Stimulated activated CD8-positive, alpha-beta memory T cell treated with anti-CD3 and anti-CD28 coated beads, Interleukin-4, amount 100 ng/mL, for 1 hour (primary cell): ENCODE measurements at places on chromosomes 12 and 14.

DNA sequence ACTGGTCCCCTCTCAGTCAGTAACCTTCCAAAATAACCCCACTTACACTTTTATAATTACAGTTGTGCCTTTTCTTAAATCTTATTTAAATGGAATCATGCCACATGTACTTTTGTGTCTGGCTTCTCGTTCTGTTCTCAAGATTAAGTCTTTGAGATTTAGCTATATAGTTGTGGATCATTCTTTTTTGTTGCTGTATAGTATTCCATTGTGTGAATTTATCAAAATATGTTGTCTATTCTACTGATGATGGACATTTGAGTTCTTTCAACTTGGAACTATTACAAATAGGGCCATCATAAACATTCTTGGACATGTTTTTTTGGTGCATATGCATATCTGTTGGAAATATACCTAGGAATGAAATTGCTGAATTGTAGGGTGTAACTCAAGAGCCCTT is 9.0 kb downstream of the OAS3 start:
- no peak for DNase-seq

- no peak for DNase-seq
Measured at GRCh38 chr14:45089813-45090212, 5.9 kb downstream of the PRPF39 start.

DNA sequence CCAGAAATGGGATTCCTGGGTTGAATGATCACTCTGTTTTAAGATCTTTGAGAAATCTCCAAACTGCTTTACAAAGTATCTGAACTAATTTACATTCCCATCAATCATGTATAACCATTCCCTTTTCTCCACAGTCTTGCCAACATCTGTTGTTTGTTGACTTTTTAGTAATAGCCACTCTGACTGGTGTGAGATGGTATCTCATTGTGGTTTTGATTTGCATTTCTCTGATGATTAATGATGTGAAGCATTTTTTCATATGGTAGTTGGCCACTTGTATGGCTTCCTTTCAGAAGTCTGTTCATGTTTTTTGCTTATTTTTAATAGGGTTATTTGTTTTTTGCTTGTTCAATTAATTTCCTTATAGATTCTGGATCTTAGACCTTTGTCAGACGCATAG is 211.8 kb upstream of the AVPR1A start:
- no peak for DNase-seq

GRCh38 chr12:104201238-104202001 is 14.2 kb upstream of the TXNRD1 start:
- peak; percentile 5 for DNase-seq

DNA sequence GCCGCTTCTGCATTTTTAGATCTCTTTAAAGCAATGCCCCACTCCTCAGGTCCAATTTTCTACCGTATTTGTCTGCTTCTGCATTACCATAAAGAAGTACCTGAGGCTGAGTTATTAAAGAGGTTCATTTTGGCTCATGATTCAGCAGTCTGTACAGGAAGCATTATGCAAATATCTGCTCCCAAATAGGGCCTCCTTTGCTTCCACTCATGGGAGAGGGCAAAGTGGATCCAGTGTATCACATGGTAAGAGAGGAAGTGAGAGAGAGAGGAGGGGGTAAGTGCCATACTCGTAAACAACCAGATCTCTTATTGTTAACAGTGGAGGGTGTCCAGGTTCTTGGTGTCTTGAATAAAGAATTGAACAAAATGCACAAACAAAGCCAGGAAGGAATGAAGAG is 316.1 kb upstream of the SEL1L start:
- no peak for DNase-seq

DNA sequence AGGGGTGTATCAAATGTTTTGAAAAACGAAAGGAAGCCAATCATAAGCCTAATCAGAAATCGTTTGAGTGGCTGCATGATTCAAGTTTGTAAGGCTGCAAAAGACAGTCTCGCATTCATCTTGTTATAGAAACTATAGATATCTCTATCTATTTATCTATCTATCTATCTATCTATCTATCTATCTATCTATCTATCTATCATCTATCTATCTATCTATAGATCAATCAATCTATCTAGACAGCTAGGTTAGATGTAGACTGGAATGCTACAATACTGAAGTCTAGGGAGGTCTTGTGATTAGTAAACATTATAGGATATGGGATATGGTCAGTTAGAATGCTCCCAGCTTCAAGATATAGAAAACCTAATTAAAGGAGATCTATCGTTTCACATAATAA is 52.2 kb upstream of the BTG1 start:
- no peak for DNase-seq

GRCh38 chr14:104351849-104352492 is 213.6 kb downstream of the KIF26A start:
- DNase-seq = no peak

GRCh38 chr14:54672688-54673087 is 105.8 kb downstream of the SAMD4A start:
- no peak for DNase-seq

GRCh38 chr12:11055306-11055705 is 6.8 kb downstream of the TAS2R46 start:
- no peak for DNase-seq

GRCh38 chr12:65106948-65107347 is 14.2 kb downstream of the WIF1 start:
- DNase-seq = no peak

DNA sequence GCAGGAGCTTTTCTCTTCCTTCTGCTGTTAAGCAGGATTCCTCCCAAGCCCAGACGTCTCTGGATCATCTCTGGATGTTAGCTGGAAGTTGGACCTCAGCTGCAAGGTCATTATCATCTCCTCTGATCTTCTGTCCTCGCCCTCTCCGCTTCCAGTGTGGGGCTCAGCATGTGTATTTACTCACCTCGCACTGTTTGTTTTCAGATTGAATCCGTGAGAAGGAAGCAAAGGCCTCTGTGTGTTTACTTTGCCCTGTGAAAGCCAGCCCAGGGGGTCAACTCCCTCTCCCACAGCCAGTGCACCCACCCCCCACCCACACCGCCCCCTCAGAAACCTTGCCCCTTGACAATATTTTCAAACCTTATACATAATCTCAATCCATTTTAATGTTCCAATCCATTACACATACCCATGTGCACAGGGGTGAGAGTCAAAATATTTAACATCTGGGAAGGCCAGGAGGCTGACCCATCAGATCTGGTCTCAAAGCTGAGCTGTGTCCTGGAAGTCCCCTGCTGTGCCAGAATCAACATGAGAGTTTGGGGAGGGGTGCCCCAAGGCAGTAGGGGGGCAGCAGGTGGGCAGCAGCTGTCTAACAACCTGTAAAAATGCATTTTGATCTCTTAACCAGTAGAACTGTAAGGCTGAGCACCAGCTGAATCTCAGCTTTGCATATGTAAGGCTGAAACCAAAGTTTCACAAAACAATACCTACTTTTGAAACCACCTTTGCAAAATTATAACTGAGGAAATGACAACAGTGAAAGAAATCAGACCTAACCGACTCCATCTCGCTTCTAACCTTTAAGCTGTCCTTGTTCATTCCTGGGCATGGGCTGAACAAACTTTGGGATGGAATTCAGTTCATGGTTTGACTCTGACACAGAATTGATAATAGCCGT is 157.9 kb downstream of the ZNF664 start:
- no peak for DNase-seq

- DNase-seq = no peak
Measured at GRCh38 chr12:87317302-87317701, 711.9 kb downstream of the C12orf50 start.

DNA sequence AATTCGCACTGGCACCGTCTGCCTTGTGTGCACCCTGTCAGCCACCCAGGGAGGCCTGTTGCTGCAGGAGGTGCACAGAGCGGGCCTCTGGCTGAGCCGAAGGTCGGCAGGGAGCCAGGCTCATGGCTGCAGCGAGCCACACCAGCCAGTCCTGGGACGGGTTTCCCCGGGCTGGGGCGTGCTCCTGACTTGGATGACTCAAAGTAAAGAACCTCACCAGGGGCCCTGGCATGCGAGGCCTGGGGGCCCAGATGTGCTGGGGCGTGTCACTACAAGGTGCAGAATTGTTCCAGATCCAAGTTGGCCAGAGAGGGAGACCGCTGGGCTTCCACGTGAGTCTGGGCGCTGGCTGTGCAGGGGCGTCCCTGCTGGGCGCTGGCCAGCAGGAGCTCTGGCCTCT is 34.5 kb downstream of the FBRSL1 start:
- DNase-seq = no peak

- no peak for DNase-seq
Measured at GRCh38 chr14:105204931-105205672, 24.0 kb upstream of the NUDT14 start.

DNA sequence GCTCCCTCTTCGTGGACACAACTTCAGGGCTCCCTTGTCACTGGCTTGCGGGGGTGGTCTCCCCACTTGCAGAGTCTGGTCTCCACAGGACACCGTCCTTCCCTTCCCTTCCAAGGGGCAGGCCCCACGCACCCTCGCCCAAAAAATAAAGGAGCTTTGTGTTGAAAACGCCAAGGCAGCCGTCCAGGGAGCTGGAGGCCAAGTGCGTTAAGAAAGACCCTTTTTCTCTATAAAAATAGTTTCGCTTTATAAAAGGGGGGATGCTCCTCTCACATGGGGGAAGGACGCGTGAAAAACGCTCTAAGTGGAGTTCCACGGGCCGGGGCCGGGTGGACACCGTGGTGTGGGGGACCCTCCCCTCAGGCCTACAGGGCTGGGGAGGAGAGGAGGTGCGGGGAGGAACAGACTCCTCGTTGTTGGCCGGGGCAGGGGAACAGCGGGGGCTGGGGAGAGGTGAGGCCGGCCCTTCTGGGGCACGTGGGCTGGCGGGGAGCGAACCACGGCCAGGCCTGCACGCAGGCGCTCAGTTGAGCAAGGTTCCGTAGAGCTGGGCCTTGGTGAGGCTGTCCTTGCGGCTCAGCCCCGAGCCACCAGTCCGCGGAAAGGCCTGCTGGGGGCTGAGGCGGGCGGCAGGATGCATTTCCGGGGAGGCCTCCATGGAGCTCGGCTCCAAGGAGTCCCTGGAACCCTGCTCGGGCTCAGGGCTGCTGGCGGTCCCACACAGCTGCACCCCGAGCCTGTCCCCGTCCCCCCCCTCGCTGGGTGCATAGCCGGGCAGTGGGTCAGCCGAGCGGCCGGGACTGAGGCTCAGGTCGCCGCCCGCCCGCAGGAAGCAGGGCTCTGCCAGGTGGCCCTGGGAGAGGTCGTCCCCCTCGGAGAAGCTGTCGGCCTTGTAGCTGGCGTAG is 49.5 kb downstream of the BEGAIN start:
- no peak for DNase-seq

GRCh38 chr12:104772336-104772735 is 185.8 kb downstream of the SLC41A2 start:
- DNase-seq = no peak

GRCh38 chr12:3032161-3032560 is 45.0 kb upstream of the TSPAN9 start:
- DNase-seq = no peak

- DNase-seq = no peak
Measured at GRCh38 chr12:116859079-116859478, 22.2 kb downstream of the HRK start.

GRCh38 chr14:67778792-67779191 is 37.6 kb downstream of the ZFYVE26 start:
- DNase-seq = no peak

GRCh38 chr12:22683131-22683530 is 58.2 kb downstream of the ETNK1 start:
- DNase-seq = no peak
